Amniotic stem cell (primary cell): ENCODE measurements at places on chromosomes 4 and X.

DNA sequence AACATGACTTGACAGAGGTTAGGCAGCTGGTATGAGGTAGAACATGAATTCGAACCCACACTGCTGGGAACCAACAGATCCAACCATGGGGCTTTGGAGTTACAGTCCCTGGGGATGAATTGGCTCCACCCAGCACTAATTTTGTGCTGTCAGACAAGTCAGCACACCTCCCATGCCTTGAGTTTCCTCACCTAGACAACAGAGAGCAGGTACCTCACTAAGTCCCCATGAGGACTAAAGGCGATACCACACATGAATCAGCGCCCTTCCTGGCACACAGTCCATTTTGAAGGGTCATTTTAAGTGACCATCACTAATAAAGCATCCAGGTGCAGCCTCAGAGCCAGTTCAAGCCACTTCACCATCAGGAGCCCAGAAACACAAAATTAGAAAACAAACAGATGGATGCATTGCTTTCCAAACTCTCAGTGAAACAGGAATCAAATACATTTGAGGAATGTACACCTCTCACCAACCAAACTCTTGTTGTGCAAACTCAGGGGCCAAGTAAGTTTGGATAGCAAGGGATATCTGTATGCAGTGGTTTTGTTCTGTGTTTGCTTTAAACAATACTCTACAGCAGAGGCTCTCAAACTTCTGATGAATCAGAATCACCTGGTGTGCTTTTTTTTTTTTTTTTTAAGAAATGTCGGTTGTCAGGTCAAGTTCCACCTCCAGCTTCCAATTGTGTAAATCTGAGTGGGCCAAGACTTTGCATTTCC, 10.1 kb downstream of the IDS start:
- DNase-seq, result no peak

GRCh38 chr4:41339812-41340809, 83.4 kb downstream of the UCHL1 start:
- no peak for DNase-seq

- DNase-seq, result no peak
These were observed 19.6 kb upstream of the LCORL start for GRCh38 chr4:18041114-18041513.

GRCh38 chrX:114906984-114907510, 110.4 kb downstream of the IL13RA2 start:
- DNase-seq, result no peak

GRCh38 chr4:39698424-39699009, 581 bp downstream of the UBE2K start:
- DNase-seq, result no peak

DNA sequence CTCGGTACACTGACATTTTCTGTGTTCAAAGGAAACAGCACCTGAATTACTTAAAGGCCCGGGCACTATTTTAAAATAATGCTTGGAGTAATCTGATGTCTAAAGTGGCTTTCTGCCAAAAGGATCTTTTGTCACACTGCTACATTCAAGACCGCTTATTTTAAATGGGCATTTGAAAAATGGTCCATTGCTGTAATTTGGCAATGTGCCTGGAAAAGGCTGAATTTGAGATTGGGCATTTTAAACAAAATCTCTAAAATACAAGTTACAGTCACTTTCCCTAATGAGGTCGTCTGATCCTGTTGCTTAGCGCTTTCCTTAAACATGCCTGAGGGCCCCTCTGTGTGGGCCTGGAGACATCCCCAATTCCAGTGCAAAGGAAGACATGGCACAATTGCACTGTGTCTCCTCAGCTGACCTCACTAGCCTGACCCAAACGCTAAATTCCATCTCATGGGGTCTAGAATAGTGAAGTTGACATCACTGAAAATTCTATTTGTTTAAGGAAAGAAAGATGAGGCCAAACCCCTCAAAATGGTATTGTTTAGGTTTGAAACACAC, 214.2 kb downstream of the GPC3 start:
- no peak for DNase-seq

- no peak for DNase-seq
These were observed 688.0 kb downstream of the PCDH7 start for GRCh38 chr4:31408121-31408520.

GRCh38 chr4:37803348-37803973, 23.0 kb upstream of the PGM2 start:
- peak; percentile 35 for DNase-seq

DNA sequence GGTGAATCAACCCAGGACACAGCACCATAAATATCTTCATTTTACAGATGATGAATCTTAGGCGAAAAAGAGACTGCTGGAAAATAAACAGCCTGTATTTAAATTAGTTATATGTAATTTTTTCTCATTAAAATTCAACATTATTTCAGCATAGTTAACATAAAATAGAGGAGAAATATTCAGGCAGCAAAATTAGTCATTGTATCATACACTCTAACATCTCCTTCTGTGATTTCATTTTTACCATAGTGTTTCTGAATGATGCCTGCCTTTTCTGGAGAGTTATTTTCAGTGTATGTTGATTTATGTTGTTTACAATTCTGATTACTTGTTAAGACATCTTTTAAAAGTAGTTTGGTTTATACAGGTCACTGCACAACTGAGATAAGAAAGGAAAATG, 82.3 kb upstream of the KCNIP4 start:
- no peak for DNase-seq

DNA sequence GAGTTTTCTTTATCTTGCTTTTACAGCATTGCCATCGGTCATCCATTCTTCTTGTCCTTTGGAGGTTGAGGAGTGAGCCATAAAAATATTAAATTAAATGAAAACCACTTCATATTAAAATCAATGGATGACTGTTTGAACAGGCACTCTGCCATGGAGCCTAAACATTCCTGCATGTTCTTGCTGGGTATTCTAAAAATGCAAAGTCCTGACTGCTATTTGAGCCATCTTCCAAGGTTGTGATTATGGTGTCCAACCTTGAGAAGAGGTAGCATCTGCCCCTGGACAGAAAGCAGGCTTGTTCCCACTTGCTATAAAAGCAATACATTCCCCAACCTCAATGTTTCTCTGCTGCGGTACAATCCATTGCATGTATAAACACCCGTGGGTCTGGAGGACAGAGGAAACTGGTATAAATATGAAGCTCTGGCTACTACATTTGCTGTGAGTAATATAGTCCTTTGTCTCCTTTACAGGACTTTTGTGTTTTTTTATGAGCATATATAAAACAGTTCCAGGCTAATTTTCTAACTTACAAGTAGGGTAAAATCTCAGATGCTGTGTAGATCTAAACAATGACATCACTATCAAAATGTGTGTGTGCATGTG, 70.9 kb upstream of the FAT4 start:
- DNase-seq, result no peak

DNA sequence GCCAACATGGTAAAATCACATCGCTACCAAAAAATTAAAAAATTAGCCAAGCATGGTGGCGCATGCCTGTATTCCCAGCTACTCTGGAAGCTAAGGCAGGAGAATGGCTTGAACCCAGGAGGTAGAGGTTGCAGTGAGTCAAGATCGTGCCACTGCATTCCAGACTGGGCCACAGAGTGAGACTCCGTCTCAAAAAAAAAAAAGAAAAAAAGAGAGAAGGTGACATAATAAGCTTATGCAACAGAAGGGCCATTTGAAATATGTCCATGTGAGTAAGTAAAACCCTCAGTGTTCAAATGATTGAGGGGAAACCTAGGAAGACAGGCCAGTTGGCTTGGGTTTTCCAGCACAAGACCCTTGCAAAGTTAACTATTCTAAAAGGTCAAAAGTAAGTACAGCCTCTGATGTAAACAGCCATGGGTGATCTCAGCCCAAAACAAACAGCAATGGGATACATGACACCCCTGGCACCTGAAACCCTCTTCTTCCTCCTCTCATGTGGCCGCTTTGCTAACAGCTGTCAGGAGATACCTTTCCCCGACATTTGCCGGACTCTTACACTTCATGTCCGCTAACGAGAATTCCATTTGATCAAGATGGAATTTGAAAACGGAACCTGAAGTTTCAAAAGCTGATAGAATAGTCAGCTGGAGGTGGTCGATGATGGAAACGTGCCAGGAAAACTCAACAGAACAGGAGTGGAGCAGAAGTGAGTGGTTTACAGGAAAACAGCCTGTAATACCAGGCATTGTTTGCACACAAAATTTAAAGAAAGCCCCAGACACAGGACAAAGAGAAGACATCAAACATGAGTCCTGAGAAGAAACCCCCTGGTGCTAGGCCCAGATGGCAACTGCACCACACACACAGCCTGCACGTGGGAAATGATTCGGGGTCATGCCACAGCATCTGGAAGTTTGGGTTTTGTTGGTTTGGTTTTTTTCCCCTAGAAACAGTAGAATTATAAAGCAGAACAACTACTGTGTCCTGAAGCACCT, 93.0 kb upstream of the STS start:
- no peak for DNase-seq

GRCh38 chrX:105695451-105695850, 126.9 kb upstream of the NRK start:
- DNase-seq, result no peak

- no peak for DNase-seq
These were observed 17.7 kb upstream of the ELOVL6 start for GRCh38 chr4:110216129-110216528.

GRCh38 chr4:169987327-169988228, 38.6 kb downstream of the MFAP3L start:
- DNase-seq, result no peak

GRCh38 chr4:187010052-187010451, 286.4 kb upstream of the FAT1 start:
- peak; percentile 10 for DNase-seq

- no peak for DNase-seq
These were observed 22.6 kb upstream of the GNRHR start for GRCh38 chr4:67776746-67777145.

DNA sequence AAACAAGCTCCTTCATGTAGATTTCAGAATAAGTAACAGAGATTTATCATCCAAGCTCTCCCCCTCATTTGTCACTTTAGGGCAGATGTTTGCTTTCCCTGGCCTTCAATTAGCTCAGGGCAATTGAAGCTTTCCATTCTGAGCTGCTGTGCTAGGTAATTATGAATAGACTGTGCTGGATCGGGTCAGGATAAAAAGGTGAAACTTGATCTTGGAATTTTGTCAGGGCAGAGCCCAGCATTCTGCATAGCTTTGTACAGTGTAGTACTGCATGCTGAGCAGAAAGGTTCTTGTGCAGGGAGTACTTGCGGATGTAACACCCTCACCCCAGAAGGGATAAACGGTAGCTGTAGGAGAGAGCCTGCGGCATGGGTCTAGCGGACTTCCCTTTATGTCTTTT, 64.0 kb upstream of the CLDN34 start:
- DNase-seq, result no peak

- DNase-seq, result no peak
These were observed 58.9 kb downstream of the CHIC2 start for GRCh38 chr4:54005475-54005874.

GRCh38 chr4:24181005-24181404, 291.2 kb upstream of the PPARGC1A start:
- DNase-seq, result no peak

DNA sequence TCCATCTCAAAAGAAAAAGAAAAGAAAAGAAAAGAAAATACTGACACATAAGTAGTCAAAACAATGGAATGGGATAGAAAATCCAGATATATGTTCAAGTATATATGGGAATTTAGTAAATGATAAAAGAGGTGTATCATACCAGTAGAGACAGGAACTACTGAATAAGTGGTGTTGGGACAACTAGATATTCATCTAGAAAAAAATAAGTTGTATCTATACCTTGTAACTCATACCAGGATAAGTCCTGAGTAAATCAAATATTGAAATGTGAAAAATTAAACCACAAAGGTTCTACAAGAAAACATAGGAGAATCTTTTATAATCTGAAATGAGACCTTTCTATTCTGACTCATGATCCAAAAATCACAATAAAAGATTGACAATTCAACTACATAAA, 58.5 kb downstream of the RBM47 start:
- no peak for DNase-seq

DNA sequence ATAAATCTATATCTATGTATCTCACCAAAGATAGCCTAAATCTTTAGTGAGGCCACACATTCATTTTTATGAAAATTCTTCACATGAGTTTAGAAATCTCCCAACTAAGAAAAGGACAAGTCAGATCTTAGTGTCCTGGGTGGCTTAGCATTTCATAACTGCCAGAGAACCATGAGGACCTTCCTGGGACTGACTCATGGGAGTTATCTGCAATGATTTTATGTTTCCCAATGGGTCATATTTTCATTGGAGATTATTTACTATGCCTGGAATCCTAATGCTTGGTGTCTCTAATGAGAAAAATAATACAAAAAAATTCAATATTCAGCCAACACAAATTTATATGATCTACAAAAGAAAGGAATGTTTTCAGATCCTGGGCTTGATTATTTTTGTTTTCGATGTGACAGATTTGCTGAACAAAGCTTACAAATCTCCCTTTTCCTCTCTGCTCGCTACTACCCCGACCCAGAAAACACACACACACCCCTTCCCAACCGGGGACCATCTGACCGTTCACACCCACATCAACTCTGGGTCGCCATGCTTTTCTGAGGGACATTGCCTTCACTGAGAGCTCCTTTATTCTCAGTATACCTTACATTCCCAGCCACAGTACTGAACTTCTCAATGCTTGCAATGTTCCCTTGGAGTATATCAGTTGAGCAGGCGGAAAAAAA, 40.1 kb downstream of the SORBS2 start:
- DNase-seq, result no peak

DNA sequence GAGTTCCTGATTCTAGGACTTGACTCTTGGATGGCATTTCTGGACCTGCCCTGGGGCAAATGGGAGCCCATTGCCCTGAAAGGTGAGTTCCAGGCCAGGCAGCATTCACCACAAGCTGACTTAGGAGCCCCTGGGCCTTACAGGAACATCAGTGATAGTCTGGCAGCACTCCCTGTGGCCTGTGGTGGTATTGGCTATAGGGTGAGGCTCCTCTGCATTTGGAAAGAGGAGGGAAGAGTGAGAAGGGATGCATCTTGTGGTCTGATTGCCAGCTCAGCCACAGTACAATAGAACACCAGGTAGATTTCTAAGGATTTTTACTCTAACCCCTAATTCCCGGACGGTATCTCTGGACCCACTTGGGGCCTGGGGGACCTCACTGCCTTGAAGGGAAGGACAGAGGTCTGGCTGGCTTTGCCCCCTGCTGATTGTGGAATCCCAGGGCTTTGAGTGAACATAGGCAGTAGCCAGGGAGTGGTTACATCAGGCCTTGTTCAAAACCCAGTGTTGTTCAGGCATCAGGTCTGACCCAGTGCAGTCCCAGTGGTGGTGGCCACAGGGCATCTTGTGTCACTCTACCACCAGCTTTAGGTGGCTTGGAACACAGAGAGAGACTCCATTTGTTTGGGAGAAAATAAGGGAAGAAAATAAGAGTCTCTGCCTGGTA, 32.9 kb downstream of the MAGED4 start:
- no peak for DNase-seq

DNA sequence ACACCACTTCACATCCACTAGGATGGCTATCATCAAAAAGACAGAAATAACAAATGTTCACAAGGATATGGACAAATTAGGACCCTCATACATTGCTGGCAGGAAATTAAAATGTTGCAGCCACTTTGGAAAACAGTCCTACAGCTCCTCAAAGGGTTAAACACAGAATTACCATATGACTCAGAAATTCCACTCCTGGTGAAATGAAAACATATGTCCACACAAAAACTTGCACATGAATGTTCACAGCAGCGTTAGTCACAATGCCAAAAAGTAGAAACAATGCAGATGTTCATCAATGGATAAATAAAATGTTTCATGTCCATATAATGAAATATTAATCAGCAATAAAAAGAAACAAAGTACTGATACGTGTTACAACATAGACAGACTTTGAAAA, 15.1 kb downstream of the S100G start:
- DNase-seq, result no peak

GRCh38 chr4:12674184-12674583, 810.0 kb downstream of the RAB28 start:
- DNase-seq, result no peak
